ENCODE measurements at places on chromosomes 12 and 14.

DNA sequence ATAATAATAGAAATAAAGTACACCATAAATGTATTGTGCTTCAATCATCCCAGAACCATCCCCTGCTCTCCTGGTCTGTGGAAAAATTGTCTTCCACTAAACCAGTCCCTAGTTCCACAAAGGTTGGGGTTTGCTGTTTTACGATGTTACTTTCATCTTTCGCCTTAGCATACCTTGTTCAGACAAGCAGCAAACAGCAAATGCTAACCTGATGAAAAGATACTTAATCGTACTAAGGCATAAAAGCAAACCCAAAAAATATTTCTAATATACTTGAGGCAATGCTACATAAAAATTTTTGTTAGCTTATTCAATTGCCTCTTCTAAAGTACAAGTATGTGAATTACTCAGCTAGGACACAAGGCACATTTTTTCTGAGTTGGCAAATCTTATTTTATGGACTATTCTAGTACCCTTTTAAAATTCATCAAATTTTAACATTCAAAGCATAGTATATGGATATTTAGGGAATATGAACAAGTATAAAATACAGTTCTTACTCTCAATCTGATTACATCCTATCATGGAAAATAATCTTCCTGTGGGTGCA lies 97.1 kb upstream of the PLEKHG7 start:
- DNase-seq, result no peak

DNA sequence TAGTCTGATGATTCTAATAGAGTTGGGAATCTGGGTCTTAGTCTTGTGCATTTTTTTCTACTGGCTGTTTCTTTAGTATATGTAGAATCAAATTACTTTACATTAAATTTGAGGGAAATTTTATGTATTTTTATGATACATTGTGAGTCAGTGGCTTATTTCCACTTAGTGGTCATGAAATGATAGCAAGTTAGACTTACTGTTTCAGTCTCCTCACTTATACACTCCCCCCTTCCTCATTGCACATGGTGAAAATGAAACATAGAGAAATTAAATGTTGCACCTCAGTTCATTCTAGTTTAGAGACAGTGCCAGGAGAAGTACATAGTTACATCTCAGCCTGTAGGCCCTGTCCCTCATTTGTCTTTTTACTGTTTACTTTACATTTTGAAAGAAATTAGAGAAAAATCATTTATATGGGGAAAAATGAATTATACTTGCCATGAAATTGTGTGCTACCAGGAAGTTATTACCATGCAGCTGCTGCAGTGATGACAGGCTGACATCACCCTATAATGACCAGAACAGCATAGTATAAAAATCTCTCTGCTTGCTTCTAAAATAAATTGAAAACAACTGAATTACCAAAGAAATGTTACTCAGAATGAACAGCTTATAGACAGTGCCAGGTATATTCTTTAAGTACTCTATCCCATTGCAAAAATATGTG lies 113.2 kb downstream of the TRMT5 start:
- no peak for DNase-seq

DNA sequence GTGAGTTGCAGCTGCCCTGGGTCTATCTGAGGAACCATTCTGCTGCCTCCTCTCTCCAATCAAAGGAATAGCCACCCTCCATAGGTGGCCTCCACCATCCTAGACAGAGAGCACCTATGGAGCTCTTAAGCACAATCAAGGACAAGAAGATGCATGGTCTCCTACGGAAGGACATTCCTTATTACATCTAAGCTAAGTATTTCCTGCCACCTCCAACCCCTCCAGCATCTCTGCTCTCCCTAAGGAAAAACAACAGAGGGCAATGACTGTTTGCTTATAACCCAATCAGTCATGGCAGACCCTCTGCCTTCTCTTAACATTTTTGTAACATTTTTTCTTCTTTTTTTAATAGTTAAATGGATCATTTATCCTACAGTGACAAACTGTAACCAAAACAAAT lies 14.8 kb upstream of the OR6J1 start:
- DNase-seq, result no peak

DNA sequence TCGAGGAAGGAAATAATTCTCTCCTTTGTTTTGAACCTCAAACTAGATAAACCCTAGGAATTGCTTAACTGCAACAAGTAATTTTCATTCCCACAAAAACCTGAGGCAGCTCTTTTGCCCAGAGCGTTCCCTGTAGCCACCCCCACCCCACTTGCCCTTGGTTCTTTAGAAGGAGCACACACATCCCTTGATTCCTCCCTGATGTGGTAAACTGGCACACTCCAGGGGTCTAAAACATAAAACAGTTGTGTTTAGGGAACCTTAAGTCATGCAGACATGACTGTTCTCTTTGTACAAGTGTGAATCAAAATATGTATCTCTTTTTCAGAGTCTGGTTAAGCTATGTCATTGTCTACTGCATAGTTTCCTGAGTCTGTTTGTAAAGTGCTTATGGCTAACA lies 14.0 kb downstream of the MAPK1IP1L start:
- DNase-seq, result peak; percentile 21

DNA sequence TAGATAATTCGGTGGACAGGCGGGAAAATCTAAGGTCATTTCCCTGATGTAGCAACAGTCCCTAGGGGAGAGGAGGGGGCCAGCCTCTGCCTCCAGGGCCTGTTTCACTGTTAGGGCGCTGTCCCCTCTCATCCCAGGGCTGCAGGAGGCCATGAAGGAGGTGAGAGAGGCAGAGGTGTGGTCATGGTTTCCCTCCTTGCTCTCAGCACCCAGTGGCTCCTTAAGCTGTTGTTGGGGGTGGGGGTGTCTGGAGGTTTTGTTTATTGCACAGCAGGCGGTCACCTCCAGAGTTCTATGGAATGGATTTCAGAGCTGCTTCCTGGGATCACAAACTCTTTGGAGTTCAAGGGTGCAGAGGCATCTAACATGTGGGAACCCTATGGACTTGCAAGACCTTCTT lies 212.5 kb upstream of the RTL1 start:
- DNase-seq, result no peak

GRCh38 chr14:101721951-101722661 lies 39.4 kb upstream of the PPP2R5C start:
- peak; percentile 96 for DNase-seq

All from foreskin melanocyte (primary cell).